ENCODE measurements at places on chromosomes 7 and 10.

GRCh38 chr10:12251581-12251980 lies 55.6 kb downstream of the CDC123 start:
- DNase-seq = no peak

GRCh38 chr10:13390604-13391522 lies 42.8 kb upstream of the SEPHS1 start:
- DNase-seq = no peak

DNA sequence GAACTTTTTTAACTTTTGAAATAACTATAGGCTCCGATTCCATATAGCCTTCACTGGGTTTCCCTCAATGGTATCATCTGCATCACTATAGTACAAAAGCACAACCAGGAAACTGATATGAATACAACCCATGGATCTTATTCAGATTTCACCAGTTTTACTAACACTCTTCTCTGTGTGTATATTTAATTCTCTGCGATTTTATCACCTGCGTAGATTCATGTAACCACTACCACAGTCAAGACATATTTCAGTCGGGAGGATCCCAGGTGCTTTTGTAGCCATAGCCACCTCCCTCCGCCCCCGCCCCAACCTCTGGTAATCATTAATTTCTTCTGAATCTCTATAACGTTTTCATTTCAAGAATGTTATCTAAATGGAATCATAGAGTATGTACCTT lies 82.8 kb upstream of the C7orf33 start:
- DNase-seq = no peak

GRCh38 chr7:26155531-26156375 lies 3.8 kb downstream of the NFE2L3 start:
- DNase-seq = no peak

- no peak for DNase-seq
Observed at GRCh38 chr7:27917119-27917518, 177.2 kb downstream of the TAX1BP1 start.

DNA sequence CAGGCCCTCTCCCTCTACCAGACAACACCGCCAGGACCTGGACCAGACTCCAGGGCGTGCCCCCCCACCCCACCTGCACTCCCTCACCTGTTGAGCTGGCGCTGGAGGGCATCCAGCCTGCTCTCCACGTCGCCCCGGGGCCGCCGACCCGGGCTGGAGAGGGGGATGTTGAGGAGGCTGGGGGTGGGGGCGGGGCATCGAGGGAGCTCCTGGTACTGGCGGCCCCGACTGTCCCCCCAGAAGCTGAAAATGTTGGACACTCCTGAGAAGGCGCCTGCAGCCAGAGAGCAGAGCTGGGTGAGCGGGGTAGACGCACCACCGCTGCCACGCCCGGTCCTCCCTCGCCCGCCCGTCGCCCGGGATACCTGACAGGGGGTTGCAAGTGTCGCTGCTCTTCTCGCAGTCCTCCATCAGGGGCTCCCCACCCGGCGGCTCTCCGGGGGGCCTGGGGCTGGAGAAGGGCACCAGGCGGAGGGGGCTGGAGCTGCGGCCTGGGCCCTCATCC lies 30.8 kb downstream of the KCNH2 start:
- DNase-seq = no peak

DNA sequence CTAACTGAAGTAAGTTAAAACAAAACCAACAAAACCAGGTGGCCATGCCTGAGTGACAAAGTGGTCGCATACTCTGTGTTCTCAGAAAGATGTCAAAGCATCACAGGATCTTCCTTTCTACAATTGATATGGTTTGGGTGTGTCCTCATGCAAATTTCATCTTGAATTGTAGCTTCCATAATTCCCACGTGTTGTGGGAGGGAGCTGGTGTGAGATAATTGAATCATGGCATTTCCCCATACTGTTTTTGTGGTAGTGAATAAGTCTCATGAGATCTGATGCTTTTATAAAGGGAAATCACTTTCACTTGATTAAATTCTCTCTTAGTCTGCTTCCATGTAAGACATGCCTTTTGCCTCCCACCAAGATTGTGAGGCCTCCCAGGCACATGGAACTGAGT lies 465.7 kb downstream of the PCDH15 start:
- no peak for DNase-seq

GRCh38 chr7:136857573-136857972 lies 10.9 kb upstream of the CHRM2 start:
- no peak for DNase-seq

DNA sequence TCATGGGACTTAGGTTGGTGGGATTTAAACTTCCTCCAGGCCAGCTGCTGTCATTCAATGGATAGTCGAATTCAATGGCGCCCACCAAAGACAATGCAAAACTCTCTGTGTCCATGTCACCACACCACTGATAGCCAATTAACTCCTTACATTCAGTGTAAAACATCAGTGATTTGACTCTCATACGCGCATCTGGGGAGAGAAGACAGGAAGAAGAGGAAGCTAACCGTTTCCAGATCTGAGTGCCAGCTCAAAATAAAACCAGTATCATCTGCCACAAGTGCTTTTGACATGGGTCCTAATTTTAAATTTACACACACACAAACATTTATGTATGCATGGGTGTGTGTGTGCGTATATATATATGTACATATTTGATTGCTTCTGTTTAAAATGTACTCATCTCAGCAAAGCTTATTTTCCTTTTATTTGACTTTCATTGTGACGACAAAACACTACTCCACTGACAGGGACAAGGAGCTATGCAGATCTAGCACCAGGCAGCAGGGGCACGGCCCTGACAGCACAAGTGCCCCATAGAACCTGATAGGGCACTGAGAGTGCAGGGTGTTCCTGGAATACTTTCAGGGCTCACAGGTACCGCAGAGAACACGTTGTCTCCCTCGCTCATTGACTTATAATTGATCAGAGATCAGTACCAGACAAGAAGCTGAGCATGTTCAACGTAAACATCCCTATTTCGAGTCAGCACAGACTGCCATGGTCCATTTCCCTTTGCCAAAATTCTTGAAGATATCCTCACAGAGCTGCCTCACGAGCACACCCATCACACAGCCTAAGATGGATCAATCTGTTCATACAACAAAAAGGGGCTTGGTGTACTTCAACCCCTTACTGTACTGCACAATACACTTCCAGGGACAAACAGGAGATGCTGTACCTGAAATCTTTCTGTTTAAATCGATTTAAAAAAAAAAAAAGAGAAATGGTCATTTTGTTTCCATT lies 176.1 kb downstream of the COBL start:
- no peak for DNase-seq

DNA sequence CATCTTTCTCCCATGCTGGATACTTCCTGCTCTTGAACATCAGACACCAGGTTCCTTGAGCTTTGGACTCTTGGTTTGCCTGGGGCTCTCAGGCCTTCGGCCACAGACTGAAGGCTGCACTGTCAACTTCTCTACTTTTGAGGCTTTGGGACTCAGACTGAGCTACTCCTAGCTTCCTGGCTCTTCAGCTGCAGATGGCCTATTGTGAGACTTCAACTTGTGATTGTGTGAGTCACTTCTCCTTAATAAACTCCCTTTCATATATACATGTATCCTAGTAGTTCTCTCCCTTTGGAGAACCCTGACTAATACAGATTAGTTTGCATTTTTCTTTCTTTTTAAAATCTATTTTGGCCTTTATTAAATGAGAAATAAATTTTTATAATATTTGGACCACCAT lies 276.2 kb upstream of the SEMA3C start:
- DNase-seq = no peak

DNA sequence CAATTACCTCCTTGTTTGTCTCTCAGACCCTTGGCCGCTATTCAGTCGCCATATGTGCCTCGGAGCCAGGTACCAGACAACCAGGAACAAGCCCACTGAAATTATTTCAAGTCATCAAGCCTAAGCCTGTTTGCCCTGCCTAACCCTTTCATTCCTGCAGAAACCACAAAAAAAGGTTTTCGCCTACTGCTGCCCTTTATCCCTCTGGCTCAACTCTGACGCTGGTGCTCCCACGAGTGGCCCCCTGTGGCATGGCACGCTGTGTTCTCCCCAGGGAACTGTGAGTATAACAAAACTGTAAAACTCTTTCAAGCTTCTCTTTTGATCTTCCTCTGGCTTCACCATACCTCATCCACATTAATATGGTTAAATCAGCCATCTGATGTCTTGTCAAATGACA lies 215.7 kb upstream of the CDC14C start:
- no peak for DNase-seq

DNA sequence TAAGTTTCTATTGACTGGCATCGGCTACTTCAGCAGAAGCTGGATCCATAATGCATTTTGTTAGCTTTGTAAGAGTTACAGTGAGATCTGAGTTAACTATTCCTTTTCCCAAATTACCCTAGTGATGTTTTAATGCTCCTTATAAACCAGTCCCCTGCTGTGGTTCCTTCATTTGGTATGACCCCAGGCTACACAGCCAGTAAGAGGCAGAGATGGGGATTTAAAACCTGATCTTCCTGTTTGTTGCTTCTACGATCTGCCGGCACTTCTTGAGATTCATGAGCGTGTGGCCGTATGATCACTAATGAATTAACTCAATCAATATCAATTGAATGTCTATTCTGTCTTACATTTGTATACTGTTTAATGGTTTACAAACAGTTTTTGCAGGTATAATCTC lies 86.1 kb downstream of the CACNB2 start:
- DNase-seq = no peak

DNA sequence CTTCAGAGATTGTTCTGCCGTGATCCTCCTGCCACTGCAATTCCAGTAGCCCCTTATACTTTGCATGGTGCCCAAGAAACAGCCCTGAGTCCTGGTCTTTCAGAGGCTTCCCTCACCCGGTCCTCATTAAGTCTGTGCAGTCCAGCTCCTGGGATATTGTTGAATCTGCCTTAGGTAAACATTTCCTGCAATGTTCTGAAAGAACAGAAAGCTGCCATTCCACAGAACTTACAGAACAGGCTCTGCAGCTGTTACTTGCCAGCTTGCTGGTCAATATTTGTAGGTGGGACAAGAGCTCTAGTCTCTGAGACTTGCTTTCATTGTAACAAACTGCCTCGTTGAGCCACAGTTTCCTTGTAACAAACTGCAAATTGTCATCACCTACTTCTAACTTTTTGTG lies 115.0 kb upstream of the KIF5B start:
- DNase-seq = no peak

DNA sequence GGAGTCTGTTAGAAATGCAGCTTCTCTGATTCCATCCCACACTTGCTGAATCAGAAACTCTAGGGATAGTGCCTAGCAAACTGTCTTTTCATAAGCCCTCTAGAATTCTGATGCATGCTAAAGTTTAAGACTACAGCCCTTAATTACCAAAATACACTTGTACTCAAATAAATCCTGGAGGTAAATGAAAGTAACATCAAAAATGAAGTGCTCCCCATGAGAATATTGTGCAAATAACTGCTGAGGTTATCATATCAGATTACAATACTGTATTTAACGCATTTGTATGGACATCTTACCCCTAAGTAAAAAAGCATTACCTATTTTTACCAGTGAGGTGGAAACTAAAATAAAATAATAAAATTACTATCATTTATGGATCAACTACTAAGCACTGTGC lies 104.7 kb downstream of the CHCHD3 start:
- no peak for DNase-seq

DNA sequence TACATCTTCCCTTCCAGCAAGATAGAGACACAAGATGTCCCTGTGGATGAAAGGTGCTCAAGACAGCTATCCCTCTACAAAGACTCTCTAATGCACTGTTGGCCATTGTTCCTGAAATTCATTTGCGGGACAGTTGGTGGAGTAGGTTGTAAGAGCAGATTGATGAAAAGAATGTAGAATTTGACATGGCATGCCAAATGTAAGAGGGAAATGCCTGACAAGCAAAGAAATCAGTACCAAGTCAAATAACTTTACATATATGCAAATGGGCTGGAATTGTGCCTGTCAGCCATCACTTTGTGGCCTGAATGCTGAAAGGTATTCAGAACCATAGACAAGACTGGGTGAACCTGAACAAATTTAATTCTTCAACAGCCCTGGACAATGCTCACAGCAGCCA lies 120.3 kb upstream of the FAM204A start:
- no peak for DNase-seq

GRCh38 chr7:101816595-101817470 lies 593 bp upstream of the CUX1 start:
- peak; percentile 46 for DNase-seq

- peak; percentile 83 for DNase-seq
Observed at GRCh38 chr10:624605-625332, 64.7 kb downstream of the DIP2C start.

GRCh38 chr7:50476953-50477625 lies 26.9 kb upstream of the FIGNL1 start:
- no peak for DNase-seq

DNA sequence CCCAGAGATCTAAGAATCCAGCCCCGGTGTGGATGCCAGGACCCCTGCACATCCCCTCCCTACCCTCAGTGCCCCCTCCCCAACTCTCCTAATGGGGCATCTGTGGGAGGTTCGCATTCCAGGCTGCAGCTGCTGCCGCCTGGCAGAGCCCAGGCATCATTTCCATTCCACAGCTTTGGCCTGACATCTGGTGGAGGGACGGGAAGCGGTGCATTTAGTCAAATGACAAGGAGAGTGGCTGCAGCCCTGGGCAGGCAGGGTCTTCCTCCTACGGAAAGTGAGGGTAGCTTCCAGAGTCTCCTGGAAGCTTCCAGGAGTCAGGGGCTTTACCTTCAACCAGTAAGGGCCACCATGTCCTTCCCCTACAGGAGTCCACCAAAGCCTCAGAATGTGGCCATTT lies 30.8 kb downstream of the PRLHR start:
- DNase-seq = no peak

GRCh38 chr7:90713628-90714027 lies 117.5 kb downstream of the CDK14 start:
- no peak for DNase-seq

DNA sequence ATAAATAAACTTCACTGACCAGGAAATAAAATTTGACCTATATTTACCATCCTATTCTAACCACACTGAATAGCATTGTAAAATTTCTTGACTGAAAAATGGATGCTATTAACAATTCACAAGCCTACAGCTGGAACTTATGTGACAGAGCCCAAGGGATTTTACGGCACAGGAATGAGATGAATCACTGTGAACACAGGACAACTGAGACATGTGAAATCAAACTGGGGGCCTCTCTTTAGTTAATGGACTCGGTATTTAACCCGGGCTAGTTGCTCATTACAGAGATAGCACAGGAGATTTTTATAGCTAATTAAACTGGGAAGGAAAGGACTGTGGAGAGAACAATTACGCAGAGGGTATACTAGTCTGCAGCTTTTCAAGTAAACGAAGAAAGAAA lies 100.6 kb downstream of the MICU1 start:
- no peak for DNase-seq

- DNase-seq = no peak
Observed at GRCh38 chr7:129771928-129772479, 160.5 kb downstream of the NRF1 start.
